Left lobe of liver (tissue), 2 donors: ENCODE measurements at places on chromosomes 7 and 10.

DNA sequence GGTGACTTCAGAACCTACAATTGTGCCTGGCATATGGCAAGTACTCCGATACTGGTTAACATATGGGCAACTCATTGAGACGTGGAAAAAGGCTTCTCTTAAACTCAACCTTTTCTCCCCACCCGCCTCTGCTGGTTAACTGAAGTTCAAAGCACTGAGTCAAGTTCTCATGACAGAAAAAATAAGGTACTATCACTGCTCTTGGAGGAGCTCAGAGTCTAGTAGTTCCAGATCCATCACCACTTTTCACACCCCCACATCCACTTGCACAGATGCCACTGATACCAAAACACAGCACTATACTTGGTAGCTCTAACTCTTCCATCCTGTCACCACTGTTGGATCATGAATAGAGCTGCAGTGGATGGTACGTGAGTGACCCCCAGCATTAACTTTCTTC is 36.2 kb downstream of the CCDC6 start:
- no peak for DNase-seq

DNA sequence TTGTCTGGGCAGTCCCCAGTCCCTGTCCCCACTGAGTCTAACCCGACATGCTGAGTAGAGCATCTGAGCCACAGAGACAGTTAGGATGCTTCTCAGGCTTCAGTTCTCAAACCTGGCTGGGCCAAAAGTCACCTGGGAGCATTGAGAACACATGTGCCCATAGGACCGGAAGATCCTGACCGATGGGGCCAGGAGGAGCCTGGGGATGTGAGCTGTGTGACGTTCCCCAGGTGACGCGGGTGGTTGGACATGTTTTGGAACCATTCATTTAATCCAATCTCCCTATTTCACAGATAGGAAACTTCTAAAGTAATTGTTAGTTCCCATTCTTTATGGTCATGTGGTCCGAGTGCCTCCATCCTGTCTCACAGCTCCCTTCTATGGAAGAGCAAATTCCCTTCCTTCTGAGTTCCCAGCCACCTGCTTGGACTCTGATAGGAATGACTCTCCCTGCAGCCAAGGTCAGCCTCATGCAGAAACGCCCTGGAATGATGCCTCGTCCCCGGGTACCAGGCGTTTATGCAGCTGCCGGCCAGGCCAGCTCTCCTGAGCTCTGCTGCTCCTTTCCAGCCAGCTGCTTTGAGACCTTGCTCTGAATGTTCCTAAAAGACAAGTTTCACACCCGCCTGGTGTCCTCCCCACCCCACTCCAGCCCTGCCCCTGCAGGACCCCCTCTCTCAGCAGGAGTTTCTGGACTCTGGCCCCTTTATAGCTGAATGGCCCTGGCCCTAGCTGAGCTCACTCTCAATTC is 166.5 kb upstream of the RHEB start:
- DNase-seq, result no peak

DNA sequence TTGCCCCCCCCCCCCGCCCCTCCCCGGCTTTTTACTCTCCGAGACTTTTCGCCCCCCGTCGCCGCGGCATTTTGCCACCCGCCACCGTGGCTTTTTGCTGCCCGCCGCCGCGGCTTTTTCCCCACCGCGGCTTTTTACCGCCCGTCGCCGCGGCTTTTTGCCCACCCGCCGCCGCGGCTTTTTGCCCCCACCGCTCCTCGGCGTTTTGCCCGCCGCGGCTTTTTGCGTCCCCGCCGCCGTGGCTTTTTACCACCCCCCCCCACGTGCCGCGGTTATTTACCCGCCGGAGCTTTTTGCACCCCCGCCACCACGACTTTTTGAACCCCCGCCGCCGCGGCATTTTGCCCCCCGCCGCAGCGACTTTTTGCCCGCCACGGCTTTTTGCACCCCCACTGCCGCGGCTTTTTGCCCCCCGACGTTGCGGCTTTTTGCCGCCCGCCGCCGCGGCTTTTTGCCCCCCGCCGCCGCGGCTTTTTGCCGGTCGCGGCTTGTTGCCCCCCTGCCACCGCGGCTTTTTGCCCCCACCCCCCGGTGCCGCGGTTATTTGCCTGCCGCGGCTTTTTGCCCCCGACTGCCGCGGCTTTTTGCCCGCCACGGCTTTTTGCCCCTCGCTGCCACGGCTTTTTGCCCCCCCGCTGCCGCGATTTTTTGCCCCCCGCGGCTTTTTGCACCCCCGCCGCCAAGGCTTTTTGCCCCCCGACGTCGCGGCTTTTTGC is 461.1 kb downstream of the ZNF33B start:
- DNase-seq, result no peak

DNA sequence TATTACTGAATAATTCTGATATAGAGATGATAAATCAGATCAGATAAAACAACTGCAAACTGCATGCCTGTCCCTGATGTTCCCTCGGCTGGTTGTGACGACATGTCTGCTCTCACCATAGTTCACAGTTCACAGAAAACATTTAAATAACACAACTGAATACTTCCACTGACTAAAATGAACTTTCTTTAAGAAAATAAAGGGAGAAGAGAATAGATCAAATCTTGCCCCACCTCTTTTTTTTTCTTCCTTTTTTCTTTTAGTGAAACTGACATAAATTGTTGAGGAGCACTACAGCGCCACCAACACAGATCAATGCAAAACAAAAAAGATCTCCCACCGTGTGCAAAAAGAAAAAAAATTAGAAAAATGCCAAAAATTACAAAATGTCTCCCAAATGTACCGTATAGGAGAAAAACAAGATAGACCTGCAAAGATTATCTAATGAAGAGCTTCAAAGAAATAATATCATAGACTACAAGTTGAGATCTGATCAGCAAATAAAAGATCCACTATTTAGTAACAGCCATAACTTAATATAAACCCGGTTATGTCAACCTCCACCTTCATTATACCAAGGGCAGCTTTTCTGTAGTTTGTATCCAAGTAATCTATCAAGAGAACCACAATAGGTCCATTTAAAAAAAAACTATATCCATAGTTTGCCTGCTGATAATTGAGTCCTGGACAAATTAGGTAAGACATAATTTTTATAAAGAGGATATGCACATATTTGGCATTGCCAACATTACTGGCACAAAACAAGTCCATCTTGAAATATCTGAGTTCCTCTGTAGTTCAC is 30.7 kb upstream of the EPC1 start:
- no peak for DNase-seq

GRCh38 chr7:16816824-16817223 is 12.0 kb upstream of the AGR2 start:
- DNase-seq, result no peak

- no peak for DNase-seq
Observed at GRCh38 chr7:16027396-16027795, 340.9 kb upstream of the MEOX2 start.

DNA sequence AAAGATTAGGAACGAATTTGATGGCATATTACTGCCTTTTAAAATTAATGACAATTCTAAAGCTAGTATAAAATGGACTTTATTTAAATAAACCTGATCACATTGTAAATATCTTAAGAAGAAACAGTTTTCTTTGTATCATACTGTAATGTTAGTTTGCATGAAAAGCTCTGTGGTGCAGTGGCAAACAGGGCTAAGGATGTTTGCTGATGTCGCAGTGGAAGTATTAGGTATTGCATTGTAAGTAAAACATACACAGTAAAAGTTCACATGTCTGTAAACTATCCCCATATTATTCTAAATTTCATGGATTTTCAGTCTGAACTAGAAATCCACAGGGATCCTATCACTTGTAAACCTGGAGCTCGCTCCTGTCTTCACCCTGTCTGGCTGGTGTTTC is 252.6 kb upstream of the ZNF32 start:
- DNase-seq, result no peak

DNA sequence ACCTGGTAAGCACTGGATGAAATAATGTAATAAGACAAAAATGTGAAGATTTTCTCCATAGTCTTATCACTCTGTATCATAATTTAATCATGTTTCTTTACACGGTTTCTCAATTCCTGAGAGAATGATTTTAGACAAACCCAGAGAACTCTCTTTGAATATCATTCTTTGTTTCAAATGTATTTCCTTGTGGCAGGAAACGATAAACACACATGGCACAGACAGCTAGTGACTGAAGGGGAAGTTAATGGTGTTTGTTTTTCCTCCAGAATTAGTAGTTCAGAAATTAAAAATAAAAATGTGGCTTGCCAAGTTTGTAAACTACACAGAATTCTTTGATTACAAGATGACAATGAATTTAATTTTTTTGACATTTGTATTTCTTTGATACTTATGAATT is 163.7 kb upstream of the PRPS1L1 start:
- DNase-seq, result no peak

DNA sequence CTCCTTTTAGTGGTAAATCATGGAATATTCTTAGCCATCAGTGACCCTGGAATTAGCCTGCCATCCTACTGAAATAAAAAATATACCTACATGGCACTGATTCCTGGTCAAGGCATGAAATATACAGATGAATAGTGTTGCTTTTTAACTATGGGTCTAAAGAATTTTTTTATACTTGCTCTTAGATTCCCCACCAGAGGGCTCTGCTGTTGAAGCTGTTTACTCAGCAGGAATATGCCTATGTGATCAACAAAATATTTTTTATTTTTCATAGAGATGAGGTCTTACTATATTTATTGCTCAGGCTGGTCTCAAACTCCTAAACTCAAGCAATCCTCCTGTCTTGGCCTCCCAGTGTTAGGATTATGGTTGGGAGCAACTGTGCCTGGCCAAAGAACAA is 13.5 kb downstream of the ZC3HC1 start:
- no peak for DNase-seq
